Smooth muscle cell of trachea (primary cell): ENCODE measurements at places on chromosomes 2 and 18. TPM values are rescaled to one million over a fixed set of nuclear protein-coding genes. Genes with fewer than 3 reads are reported as not detected.

Gene ACOXL
- under 0.01 TPM in 1 of 2 replicates, not detected in the other for total RNA-seq

Gene PRSS56
- not detected in 2 replicates for total RNA-seq

Gene MYCN
- total RNA-seq, result not detected in 2 replicates

Gene POLE4
- total RNA-seq, result 17.4 and 24.4 TPM in 2 replicates

Gene HTR2B
- total RNA-seq, result 9.8 and 15.3 TPM in 2 replicates

Gene KCNG2
- total RNA-seq, result 0.73 and 3.3 TPM in 2 replicates
